ENCODE measurements at places on chromosomes 12 and 14.

GRCh38 chr12:72836194-72836593 lies 564.0 kb downstream of the TRHDE start:
- no peak for DNase-seq

GRCh38 chr14:66884149-66884548 lies 305.1 kb upstream of the GARIN2 start:
- no peak for DNase-seq

- DNase-seq, result no peak
Measured at GRCh38 chr12:32561931-32562341, 117.2 kb upstream of the DNM1L start.

GRCh38 chr12:130431176-130431575 lies 93.5 kb downstream of the PIWIL1 start:
- DNase-seq, result no peak

DNA sequence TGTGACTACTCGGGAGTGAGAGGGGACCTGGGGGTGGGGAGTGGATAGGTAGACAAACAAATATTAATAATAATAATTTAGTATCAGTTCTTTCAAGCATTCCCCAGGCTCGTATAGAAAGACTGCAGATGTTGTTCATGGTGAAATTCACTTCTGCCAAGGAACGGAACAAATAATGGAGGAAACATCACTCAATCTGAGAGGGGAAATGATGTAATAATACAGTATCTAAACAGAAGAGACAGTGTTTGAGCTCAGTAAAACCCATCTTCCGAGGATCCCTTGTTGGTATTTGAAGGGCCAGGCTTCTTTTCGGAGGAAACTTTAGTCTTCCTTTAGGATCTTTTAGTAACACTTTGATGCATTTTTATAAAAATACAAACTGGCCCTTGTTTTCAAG lies 114.2 kb downstream of the KCNK10 start:
- no peak for DNase-seq

GRCh38 chr12:59085690-59086089 lies 165.4 kb upstream of the LRIG3 start:
- no peak for DNase-seq

DNA sequence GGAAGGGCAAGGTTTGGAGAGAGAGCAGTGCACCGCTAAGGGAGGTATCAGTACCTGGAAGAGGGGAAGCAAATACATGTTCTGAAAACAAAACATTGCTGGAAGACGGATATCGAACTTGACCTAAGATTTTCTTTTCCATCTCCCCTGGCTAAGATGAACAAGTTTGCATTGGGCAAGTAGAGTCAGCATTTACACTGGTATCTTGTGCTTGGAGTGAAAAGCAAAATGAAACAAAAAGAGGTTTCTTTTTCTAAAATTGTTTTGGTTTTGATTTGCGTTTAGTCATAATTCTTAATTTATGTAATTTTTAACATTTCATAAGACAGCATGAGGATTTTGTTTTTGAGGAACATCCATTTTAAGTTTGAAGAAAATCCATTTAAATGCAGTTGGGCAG lies 881.6 kb downstream of the NRXN3 start:
- DNase-seq, result no peak

GRCh38 chr12:52402873-52403540 lies 3.1 kb downstream of the KRT82 start:
- DNase-seq, result no peak
